ENCODE measurements at places on chromosomes 2 and 18.

GRCh38 chr18:2336690-2337392, 234.5 kb downstream of the METTL4 start:
- no peak for DNase-seq

- no peak for DNase-seq
Measured at GRCh38 chr2:157442191-157442590, 1.7 kb downstream of the CYTIP start.

- peak; percentile 55 for DNase-seq
Measured at GRCh38 chr2:17940091-17940630, 61.7 kb downstream of the KCNS3 start.

DNA sequence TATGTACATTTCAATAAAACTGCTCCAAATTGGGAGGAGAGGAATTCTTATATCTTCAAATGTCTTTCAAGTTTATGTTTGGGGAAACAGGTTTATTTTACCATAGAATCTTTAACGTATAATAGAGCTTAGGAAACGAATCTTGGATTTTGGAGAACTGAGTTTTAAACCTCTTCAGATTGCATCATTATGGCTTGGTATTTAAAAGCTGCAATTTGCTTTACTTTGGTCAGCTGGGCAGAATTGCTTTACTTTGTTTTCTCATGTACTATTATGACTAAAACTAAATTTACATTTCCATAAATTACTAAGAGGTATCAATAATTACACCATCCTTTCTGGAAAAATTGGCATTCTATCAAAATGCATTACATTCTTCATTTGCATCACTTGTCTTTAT, 54.6 kb downstream of the BAZ2B start:
- no peak for DNase-seq

DNA sequence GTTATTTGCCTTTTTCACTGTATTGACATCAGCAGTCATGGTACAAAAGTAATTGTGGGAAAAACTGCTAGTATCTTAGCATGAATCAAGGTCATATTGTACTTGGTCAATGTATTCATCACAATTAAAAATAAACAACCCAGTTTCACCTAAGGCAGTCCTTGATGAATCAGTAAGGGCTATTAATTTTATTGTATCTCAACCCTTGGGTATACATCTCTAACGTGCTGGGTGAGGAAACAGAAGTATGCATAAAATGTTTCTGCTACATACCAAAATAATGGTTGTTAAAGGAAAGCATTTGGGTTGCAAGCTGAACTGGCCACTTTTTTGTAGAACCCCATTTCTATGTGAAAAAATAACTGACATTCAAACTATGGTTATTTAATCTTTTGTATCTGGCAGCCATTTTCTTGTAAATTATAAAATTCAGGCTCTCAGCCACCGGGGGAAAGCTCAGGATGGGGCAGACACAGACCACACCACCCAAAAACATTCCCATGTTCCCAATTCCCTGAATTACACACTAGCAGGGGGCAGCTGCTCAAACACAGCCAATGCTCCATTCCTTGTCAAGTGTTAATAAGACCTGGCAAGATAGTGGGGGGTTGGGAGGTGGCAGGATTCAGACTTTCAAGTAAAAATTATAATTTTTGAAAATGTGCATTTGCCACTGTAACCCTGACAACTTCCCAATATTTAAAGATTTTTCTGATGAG, 49.3 kb downstream of the OLA1 start:
- DNase-seq = no peak

DNA sequence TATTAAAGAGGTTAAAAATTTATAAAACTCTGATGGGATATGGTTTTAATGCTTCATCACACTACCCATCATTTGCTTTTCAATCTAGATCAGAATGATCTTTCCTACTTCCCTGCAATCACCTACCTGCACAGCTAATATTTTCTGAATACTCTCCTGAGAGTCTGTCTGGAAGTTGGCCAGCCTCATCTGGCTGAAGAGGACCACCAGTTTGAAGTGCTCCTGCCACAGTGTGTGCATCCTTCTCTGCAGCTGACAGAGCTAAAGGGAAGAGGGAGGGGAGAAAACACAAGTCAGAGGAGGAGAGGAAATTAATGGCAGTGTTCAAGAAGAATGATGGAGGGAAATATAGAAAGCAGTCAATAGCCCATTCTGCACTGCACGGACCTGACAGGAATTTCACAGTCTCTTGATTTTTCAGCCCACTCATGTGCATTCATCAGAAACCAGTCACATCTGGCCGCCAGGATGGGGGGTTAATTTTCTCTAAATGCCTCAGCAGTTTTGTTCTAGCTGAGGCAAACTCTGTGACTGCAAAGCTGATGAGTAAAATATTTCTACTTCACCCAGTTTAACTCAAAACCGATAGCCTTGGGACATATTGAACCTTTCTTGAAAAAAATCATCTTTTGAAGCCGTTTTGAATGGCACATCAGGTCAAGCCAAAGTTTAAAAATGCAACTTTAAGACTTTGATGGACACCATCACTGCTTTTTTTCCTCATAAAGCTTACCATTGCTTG, 201.8 kb upstream of the KLHL14 start:
- DNase-seq = no peak

- DNase-seq = no peak
Measured at GRCh38 chr2:168633895-168634294, 168.5 kb upstream of the NOSTRIN start.

DNA sequence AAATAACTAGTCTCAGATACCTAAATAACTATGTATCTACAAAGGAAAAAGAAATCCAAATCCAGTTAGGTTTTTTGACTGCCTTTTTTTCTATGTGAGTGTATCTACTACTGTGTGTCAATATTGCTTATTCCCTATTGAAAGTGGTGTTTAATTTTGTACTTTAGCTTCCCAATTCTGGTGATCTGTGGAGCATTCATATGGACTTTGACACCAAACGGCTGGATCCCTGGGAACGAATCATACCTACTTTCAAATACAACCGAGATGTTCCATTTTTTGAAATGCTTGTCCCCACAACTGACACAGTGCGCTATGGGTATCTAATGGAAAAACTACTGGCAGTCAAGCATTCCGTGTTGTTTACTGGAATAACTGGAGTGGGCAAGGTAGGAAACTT, 152.8 kb downstream of the DNAH6 start:
- DNase-seq = no peak

- DNase-seq = peak; percentile 23
Measured at GRCh38 chr2:137910641-137911040, 53.6 kb upstream of the HNMT start.

DNA sequence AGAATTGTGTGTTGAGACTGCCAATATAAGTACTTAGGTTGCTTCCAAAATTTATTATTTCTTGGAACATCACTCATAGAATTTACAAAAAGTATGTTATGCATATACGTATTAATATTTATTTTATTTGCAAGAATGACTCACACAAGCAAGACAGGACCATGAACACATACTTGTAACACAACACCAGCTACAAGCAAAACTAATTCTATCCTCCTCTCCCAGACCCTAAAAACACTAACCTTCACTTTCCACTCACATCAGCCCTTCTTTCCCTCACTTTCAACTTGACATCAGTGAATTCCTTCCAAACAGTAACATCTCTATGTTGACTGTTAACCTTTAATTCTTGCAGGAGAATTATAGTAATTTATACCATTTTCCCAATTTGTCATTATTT, 24.3 kb downstream of the OSBPL1A start:
- no peak for DNase-seq

- DNase-seq = no peak
Measured at GRCh38 chr2:30127016-30127893, 19.6 kb upstream of the YPEL5 start.

DNA sequence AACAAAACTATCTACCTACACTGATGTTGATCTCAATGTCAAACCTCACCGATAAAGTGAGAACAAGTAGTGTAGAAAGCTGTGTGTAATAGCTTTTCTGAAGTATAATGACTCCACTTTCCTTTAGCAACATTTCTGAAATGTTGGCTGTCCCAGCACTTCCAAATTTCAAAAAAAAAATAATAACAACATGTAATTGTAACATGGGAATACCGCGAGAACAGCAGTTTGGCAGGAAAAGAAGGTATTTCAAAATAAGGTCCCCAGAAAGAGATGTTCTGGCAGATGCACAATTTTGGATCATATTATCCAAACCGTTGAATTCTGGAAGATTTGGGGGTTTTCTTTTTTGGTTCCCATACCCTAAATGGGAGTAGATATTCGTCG, 352.0 kb downstream of the ARHGAP15 start:
- DNase-seq = peak; percentile 88

DNA sequence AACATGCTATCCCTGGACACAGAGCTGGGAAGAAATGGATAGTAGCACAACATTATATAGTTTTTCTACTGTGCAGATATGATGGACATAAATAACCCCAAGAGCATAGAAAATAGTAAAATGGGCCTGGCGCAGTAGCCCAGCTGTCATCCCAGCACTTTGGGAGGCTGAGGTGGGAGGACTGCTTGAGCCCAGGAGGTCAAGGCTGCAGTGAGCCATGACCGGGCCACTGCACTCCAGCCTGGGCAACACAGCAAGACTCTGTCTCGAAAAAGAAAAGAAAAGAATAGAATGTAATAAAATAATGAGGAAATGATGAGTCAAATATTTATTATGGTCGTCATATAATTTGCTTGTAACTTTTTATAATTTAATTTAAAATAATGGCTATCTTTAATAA, 7.5 kb upstream of the GAREM2 start:
- DNase-seq = no peak

GRCh38 chr18:12015416-12016062, 34.2 kb downstream of the IMPA2 start:
- DNase-seq = no peak

Measured in muscle of arm (tissue), 14 donors.